ENCODE measurements at places on chromosomes 16 and 17.

- H3K4me3 ChIP-seq, result no peak overlapping the region
- no peak for DNase-seq
- no peaks in the 10 kb centered on the region for H3K36me3 ChIP-seq
- no peaks in the 10 kb centered on the region for H3K27me3 ChIP-seq
- no peaks in the 10 kb centered on the region for H3K4me1 ChIP-seq
- H3K27ac ChIP-seq, result no peak overlapping the region
These were observed 253.0 kb downstream of the HS3ST3B1 start for GRCh38 chr17:14553847-14554246.

DNA sequence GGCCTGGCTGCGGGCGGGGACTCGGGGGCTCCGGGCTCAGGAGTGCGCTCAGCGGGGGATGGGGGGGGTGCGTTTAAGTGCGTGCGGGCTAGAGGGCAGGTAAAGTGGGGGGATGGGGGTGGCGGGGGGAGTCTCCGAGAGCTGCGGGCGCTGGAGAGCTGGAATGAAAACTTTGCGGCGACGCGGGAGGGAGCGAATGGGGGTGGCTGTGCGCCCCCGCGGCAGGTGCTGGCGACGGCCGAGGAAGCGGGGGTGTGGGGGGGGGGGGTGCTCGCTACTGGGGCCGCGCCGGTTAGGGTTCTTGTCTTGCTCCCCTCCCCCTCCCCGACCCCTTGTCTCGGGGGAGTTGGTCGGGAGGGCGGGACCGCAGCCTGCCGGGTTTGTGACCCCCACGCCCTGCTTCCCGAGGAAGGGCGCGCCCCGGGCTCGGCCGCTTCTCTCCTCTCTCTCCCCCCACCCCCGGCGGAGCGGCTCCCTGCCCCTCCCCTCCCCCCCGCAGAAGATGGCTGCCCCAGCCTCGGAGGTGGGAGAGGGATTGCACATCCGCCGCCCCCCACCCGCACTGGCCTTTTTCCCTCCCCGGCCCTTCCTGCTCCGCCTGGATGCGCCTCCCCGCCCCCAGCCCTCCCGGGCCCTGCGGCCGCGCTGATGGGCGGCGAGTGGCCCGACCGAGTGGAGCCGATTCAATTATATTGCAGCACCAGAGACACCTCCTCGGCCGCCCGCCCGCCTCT lies 649 bp downstream of the GSE1 start:
- H3K4me3 ChIP-seq, result peak overlapping the region; percentile 61
- no peak for DNase-seq
- no peaks in the 10 kb centered on the region for H3K27me3 ChIP-seq
- H3K27ac ChIP-seq, result no peak overlapping the region

GRCh38 chr17:79213305-79213704 lies 138.7 kb downstream of the ENGASE start:
- H3K4me3 ChIP-seq, result no peak overlapping the region
- no peaks in the 10 kb centered on the region for H3K36me3 ChIP-seq
- H3K27me3 ChIP-seq, result peaks cover 71% of the 10 kb centered on the region

DNA sequence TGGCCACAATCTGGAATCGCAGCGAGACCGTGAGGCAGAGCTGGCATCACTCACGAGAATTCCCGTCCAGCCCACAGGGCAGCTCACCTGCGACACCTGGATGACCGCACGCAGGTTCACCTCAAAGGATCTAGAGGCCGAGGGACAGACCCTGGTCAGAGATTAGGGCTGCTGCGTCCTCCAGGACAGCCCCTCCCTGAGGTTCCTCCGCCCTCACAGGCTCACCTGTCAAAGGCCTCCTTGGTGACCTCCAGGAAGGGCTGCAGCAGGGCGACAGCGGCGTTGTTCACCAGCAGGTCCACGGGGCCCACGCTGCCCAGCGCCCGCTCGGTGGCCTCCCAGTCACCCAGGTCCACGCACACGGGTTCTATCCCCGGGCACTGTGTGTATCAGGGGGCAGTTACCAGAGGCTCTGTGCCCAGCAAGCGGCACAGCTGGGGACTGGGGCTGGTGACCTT lies 834 bp downstream of the DCXR start:
- H3K27me3 ChIP-seq, result no peaks in the 10 kb centered on the region
- H3K36me3 ChIP-seq, result peaks cover 1% of the 10 kb centered on the region
- peak overlapping the region; percentile 43 for H3K27ac ChIP-seq
- H3K4me1 ChIP-seq, result peaks cover 17% of the 10 kb centered on the region
- peak overlapping the region; percentile 70 for H3K4me3 ChIP-seq
- no peak for DNase-seq

DNA sequence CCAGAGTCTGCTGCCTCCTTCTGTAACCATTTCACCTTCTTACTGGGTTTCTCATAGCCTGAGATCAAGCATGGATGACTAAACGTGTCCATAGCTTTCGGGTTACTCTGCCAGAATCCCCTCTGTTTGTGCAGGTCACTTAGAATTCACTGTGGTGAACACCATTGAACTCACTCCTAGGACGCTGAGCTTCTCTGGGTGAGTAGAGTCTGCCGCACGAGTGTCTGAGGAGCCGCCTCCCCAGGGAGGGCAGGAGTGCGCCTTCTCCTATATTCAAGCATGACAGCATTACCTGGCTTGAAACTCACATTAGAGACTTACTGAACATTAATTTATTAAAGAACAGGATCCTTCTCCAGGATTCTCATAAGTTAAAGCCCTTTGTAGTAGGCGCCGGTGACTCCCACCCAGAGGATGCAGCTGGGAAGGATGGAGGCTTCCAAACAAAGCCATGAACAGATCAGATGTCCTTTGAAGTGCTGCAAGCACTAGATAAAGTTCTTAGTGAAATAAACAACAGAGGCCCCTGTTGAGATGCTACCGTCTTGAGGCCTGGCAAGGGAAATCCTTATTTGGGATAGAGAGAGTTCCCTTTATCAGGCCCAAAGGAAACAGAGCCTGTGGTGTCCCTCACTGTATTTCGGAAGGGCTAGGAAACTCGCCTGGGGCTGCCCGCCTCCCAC lies 144.6 kb upstream of the PLCG2 start:
- H3K27me3 ChIP-seq, result no peaks in the 10 kb centered on the region
- DNase-seq, result no peak
- no peak overlapping the region for H3K27ac ChIP-seq
- peaks cover 13% of the 10 kb centered on the region for H3K4me1 ChIP-seq
- peaks cover 4% of the 10 kb centered on the region for H3K36me3 ChIP-seq

DNA sequence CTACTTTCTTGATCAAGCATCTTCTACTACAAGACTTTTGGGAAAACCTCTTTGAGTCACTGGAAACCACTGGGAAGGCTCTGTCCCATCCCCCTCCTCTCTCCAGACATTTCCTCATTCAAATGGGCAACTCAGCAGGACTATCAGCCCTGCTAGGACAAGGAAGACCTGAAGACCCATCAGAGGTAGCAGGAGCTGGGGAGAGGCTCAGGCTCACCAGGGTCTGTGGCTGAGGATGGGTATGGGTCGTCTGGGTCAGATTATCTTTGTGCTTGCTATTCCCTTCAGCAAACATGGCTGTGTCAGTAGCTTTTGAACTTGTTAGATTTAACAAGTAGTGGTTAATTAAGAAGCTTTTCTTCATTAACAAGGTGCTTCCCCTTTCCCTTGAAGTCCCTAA lies 15.0 kb upstream of the NF1 start:
- DNase-seq, result no peak
- no peak overlapping the region for H3K4me3 ChIP-seq
- no peaks in the 10 kb centered on the region for H3K27me3 ChIP-seq

- no peak for DNase-seq
- H3K4me1 ChIP-seq, result peaks cover 9% of the 10 kb centered on the region
- H3K27me3 ChIP-seq, result no peaks in the 10 kb centered on the region
- no peaks in the 10 kb centered on the region for H3K36me3 ChIP-seq
These were observed 998 bp upstream of the PRKCA start for GRCh38 chr17:66301367-66301863.

- H3K27ac ChIP-seq, result no peak overlapping the region
- H3K36me3 ChIP-seq, result no peaks in the 10 kb centered on the region
- no peak overlapping the region for H3K4me3 ChIP-seq
- no peaks in the 10 kb centered on the region for H3K27me3 ChIP-seq
- H3K4me1 ChIP-seq, result peaks cover 9% of the 10 kb centered on the region
These were observed 56.8 kb upstream of the ARL4D start for GRCh38 chr17:43341715-43342588.

DNA sequence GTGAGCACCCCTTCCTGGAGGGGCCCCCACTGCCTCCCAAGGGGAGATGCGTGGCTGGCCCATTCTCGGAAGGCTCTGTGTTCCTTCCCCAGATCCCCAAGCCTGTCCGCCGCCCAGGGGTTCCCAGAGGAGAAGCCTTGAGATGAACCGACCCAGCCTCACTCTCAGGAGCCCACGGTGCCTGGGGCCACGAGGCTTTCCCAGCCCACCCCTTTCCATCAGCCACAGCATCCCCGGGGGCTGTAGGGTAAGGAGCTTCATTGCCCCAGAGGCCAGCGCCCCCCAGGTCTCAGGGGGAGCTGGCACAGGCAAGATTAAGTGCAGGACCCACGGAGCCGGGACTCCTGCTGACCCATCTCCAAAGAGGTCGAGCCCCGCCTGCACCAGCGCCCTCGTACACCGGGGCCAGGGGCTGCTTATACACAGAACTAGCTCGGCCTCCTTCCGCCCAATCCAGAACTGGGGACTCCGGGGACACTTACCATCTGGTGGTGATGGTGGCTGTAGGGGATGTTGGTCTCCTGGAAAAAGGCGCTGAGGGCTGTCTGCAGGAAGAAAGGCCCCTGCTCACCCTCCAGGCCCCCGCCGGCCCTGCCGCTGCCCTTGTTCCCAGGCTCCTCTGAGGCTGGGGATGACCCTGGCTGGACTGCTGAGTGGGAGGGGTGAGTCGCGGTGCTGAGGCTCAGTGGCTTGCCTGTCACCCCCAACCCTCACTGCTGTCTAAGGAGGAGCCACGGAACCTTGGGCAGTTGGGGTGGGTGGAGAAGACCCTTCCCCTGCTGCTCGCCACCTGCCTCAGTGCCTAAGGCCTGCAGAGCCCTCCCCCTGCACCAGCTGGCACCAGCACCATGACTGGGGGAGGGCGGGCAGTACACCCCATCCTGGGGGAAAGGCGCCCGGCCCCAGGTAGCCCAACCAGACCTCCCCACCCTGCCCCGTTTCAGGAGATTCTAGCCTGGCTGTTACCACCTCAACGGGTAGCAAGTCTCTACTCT lies 4.4 kb downstream of the UBALD1 start:
- DNase-seq, result no peak
- H3K27me3 ChIP-seq, result no peaks in the 10 kb centered on the region
- H3K4me1 ChIP-seq, result peaks cover 18% of the 10 kb centered on the region
- H3K4me3 ChIP-seq, result no peak overlapping the region
- H3K27ac ChIP-seq, result no peak overlapping the region

- no peaks in the 10 kb centered on the region for H3K36me3 ChIP-seq
- no peak for DNase-seq
- no peak overlapping the region for H3K27ac ChIP-seq
- H3K4me3 ChIP-seq, result no peak overlapping the region
- H3K4me1 ChIP-seq, result no peaks in the 10 kb centered on the region
- H3K27me3 ChIP-seq, result peaks cover 15% of the 10 kb centered on the region
These were observed 5.1 kb downstream of the TTYH2 start for GRCh38 chr17:74218436-74218835.

DNA sequence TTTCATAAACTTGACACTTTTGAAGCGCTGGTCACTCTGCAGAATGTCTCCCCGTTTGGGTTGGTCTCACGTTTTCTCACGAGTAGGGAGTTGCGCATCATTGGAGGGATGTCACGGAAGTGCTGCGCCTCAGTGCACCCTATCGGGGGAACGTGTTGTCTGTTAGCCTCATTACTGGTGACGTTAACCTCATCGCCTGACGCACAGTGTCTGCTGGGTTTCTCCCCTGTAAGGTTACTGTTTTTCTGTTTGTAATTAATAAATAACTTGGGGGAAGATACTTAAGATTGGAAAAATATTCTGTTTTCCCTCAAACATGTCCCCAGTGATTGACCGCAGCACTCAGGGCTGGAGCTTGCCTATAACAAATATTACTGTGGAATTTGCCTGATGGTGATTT lies 26.7 kb downstream of the VAC14 start:
- no peak overlapping the region for H3K27ac ChIP-seq
- no peak overlapping the region for H3K4me3 ChIP-seq
- no peaks in the 10 kb centered on the region for H3K27me3 ChIP-seq
- peaks cover 13% of the 10 kb centered on the region for H3K4me1 ChIP-seq
- H3K36me3 ChIP-seq, result peaks cover 10% of the 10 kb centered on the region
- no peak for DNase-seq

GRCh38 chr16:11735787-11736186 lies 6.9 kb downstream of the TXNDC11 start:
- peaks cover 28% of the 10 kb centered on the region for H3K36me3 ChIP-seq
- no peaks in the 10 kb centered on the region for H3K27me3 ChIP-seq
- no peak overlapping the region for H3K27ac ChIP-seq

GRCh38 chr16:21301168-21301894 lies 23.2 kb upstream of the CRYM start:
- H3K27me3 ChIP-seq, result no peaks in the 10 kb centered on the region
- DNase-seq, result peak; percentile 58
- peak overlapping the region; percentile 99 for H3K4me3 ChIP-seq
- H3K36me3 ChIP-seq, result no peaks in the 10 kb centered on the region
- peaks cover 21% of the 10 kb centered on the region for H3K4me1 ChIP-seq

- no peaks in the 10 kb centered on the region for H3K27me3 ChIP-seq
- no peak for DNase-seq
- H3K4me3 ChIP-seq, result no peak overlapping the region
- H3K4me1 ChIP-seq, result no peaks in the 10 kb centered on the region
- no peak overlapping the region for H3K27ac ChIP-seq
These were observed 38.7 kb downstream of the ESRP2 start for GRCh38 chr16:68197250-68197649.

DNA sequence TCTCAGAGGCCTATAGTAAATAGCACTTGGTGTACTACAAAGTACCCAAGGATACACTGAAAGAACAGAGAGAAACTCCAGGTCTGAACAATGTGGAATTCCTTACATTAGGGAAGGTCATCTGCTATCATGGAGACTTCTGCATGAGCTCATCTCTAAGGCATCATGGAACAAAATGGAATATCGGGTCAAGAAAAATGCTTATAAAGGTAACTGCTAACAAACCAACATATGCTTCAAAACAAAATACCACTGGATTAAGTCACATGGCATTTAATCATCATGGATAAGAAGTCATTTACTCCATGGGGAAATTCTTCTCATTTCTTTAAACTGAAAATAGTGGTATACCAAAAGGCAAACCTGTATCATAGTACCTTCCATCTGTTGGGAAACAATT lies 34.2 kb downstream of the TXNDC11 start:
- no peak for DNase-seq
- no peak overlapping the region for H3K4me3 ChIP-seq
- no peaks in the 10 kb centered on the region for H3K4me1 ChIP-seq
- H3K27me3 ChIP-seq, result no peaks in the 10 kb centered on the region

- H3K4me3 ChIP-seq, result no peak overlapping the region
- H3K36me3 ChIP-seq, result peaks cover 41% of the 10 kb centered on the region
- H3K27ac ChIP-seq, result no peak overlapping the region
- DNase-seq, result no peak
These were observed 27.8 kb downstream of the CMIP start for GRCh38 chr16:81472391-81472790.

Data from keratinocyte (primary cell).